Activated gamma-delta T cell treated with Interleukin-2 at 50 U/mL for 16 hours (primary cell): ENCODE measurements at places on chromosomes 2 and 18.

DNA sequence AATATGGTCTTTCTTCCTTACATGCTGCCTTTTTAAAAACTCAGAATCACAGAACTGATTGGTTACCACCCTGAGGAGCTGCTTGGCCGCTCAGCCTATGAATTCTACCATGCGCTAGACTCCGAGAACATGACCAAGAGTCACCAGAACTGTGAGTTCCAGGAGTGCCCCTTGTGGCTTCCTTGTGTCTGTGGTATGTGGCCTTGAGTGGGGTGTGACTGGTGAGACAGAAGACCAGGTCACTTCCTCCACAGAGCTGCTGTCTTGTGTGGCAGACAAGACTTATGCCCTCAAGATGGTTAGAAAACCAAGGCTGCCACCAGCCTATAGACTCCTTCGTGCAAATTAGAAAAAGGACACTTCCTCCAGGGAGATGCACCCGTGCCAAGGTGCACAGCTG lies 72.6 kb downstream of the EPAS1 start:
- no peak for DNase-seq

GRCh38 chr2:119431155-119431975 lies at the start of gene TMEM37:
Gene TMEM37 (plus strand): TSS chr2:119431854. CDS start chr2:119431904, 50 bp downstream.
- DNase-seq: peak; percentile 14

- DNase-seq: no peak
Observed at GRCh38 chr2:207812058-207812725, 42.5 kb upstream of the FZD5 start.

GRCh38 chr2:234388591-234388990 lies 108.3 kb downstream of the ARL4C start:
- no peak for DNase-seq

DNA sequence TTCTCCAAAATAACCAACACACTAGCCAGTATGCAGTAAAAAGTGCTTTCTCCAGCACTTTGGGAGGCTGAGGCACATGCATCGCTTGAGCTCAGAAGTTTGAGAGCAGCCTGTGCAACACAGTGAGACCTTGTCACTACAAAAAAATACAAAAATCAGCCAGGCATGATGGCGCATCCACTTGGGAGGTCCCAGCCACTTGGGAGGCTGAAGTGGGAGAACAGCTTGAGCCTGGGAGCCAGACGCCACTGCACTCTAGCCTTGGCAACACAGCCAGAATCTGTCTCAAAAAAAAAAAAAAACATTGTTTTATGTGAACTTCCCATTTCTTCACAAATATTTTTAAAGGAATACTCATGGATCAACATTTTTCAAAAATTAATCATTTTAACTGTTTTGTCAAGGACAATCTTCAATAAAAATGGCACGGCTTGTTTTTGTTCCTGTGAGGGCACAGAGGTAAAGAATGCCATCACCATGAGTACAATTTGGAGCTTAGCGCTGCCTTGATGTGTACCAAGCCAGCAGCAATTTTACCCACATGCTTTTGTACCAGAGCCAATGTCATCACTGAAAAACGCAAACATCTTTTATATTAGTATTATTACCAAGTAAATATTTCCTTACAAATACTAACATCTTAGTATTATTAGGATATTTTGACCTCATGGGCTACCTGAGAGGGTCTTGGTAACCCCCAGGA lies 26.7 kb downstream of the RAB1A start:
- DNase-seq: no peak

DNA sequence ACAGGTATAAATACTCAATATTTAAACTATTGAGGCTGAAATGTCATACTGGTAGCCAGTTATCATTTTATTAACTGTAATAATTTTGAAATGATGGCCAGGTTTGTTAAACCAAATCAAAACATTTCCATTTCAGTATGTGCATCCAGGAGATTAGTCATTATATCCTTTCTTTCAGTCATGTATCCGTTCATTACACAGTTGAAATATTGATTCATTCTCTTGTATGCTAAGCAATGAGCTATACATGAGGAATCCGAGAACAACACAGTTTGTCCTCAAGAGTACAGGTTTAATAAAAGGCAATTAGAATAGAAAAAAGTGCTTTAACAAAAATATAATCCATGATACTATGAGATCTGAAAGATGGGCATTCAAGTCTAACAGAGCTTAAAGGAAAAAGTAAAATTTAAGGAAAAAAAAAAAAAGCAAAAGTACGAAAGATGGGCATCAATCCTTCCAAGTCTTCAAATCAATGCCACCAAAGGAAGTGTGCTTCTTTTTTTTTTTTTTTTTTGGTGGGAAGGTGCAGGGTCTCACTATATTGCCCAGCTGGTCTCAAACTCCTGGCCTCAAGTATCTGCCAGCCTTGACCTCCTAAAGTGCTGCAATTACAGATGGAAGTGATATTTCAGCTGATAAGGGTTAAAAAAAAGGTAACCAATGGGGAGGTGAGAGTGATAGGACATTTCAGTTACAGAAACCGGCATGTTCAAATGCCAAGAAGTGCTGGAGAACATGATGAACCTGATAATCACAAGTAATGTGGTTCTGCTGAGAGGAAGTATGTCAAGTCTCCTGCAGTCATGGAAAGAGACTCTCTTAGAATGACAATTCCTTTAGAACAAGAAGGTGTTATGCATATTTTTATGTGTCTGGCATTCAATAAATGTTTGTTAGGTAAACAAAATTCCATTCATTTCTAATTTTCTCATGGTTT lies 35.8 kb downstream of the PUM2 start:
- DNase-seq: no peak

- DNase-seq: no peak
Observed at GRCh38 chr18:31998880-31999412, 19.7 kb upstream of the RNF125 start.

GRCh38 chr2:217722883-217723472 lies 279.8 kb downstream of the TNS1 start:
- no peak for DNase-seq

DNA sequence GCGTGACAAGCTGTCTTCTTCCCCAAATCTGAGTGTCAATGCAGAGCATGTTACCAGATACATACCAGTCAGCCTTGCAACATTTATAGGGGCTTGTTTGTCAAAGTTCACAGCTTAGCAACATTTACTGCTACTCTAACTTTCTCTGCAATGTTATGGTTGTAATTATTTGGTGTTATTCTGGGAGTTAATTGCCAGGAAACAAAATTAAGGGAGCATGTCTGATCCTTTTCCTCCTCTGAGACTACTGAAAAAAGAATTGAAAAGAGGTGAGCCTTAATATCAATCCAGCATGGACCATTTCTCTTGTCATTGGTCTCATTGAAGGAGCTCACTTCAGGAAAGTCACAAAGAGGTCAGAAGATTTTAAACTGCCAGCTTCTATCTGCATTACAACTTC lies 465.6 kb upstream of the LINC00305 start:
- no peak for DNase-seq

DNA sequence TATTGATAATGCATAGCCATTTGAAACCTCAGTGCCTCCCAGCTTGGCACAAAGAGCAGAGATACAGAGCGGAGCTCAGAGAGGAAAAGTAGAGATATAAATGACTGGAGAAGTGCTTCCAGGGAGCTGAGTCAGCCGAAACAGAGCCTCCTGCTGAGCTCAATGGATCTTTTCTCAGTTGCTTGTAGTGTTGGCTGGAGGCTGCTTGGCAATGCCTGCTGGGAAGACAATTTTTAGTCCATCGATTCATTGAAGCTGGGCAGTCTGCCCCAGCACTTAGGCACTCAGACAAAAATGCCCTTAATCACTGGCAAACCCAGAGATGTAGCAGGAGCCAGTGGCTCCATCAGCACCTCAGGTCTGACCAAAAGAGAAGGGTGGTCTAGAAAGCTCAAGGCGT lies 81.3 kb upstream of the SETBP1 start:
- DNase-seq: no peak

DNA sequence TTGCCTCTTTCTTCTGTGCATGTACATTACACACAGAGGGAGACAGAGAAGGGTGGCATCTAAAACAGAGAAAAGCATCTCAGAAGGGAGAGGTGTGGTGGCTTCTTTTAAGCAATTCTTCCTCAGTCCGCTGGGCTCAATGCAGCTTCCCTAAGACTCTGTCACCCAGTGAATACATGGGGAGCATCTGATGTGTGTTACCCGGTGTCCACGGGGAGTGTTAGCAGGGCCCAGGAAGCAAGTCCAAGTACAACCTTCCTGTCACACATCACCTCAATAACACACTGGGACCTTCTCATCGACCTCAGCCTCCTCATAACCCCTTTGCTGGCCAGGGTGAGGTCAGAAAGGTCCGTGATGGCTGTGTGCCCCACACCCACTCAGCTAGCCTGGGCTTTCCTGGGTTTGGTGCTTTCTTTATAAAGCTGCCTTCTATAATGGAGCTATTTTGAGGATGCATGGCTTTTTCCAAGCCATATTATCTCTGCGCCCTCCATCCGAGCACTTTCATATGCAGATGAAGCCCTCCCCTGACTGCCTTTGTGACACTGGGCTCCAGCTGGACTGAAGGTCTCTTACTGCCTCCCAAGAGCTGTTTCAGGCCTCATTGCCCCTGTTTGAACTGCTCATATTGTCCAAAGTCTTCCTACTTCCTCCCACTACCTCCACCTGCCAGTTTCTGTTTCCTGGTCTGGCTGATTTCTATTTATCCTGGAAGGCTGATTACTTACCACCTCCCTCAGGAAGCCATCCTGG lies 21.4 kb downstream of the TNFRSF11A start:
- no peak for DNase-seq

GRCh38 chr2:120109186-120110061 lies 96.5 kb downstream of the EPB41L5 start:
- DNase-seq: no peak

- no peak for DNase-seq
Observed at GRCh38 chr18:76518860-76519538, 24.0 kb upstream of the ZNF516 start.

DNA sequence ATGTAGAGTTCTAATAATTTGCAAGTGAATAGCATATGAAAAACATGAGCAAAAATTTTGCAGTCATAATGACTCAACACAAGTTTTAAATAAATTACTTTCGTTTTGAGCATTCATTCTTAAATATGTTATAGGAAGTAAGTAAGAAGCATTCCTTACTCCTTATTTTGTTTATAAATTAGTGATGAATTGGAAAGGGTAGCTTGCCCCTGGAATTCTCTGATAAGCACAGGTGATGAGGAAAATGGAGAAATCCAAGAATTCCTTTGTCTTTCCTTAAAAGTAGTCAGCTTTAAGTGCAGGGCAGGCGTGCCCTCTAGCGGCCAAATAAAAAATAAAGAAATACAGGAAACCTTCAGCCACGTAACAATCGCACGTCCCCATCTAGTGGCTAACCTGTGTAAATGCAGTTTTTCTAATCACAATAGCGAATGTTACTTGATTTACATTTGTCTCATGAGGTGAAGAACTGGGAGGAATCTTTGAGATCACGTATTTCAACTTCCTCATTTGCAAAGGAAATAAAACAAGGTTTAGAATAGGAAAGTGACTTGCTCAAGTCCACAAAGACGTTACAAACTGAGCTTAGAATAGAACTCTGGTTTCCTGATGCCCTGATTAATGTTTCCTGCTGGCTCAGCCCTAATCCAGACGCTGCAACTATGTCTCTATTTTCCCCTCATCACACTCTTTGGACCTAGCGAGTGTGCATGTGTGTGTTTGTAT lies 47.2 kb upstream of the ZNG1B start:
- peak; percentile 42 for DNase-seq

- no peak for DNase-seq
Observed at GRCh38 chr2:164496881-164497280, 124.4 kb downstream of the GRB14 start.

- DNase-seq: no peak
Observed at GRCh38 chr2:134235510-134236144, 18.2 kb upstream of the MGAT5 start.

- no peak for DNase-seq
Observed at GRCh38 chr2:235979753-235980435, 188.3 kb downstream of the GBX2 start.

- DNase-seq: no peak
Observed at GRCh38 chr2:71150082-71150816, 19.8 kb downstream of the MPHOSPH10 start.

- no peak for DNase-seq
Observed at GRCh38 chr18:22667616-22668422, 250.1 kb upstream of the CTAGE1 start.

- DNase-seq: no peak
Observed at GRCh38 chr18:62324181-62324828, 805 bp upstream of the TNFRSF11A start.

- no peak for DNase-seq
Observed at GRCh38 chr2:134532537-134532936, 186.3 kb downstream of the TMEM163 start.

DNA sequence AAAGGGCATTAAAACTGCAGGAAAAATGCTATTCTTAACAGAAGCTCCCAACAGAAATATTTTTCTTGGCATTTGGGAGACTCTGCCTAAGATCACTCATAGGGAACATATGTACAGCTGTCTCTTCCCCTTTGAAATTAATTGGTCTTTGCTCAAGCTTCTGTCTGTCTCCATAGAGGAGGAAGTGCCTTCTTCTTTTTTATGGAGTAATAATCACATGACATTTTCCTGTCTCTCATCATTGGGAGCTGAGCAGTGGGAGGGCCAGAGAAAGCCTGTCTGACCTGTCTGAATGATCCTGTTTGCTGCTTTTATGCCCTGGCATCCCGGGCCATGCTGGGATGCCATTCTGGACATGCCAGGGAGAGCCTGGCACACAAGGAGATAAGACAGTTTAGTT lies 145.6 kb downstream of the AQP4 start:
- no peak for DNase-seq

GRCh38 chr18:44682871-44683221 lies 2.2 kb downstream of the SETBP1 start:
- no peak for DNase-seq

- DNase-seq: no peak
Observed at GRCh38 chr2:23567161-23567756, 182.3 kb downstream of the KLHL29 start.

- no peak for DNase-seq
Observed at GRCh38 chr18:69951182-69951581, 3.5 kb upstream of the CD226 start.

- no peak for DNase-seq
Observed at GRCh38 chr2:165899311-165899710, 54.3 kb downstream of the TTC21B start.

GRCh38 chr2:25400169-25400568 lies 58.4 kb upstream of the DNMT3A start:
- DNase-seq: no peak

DNA sequence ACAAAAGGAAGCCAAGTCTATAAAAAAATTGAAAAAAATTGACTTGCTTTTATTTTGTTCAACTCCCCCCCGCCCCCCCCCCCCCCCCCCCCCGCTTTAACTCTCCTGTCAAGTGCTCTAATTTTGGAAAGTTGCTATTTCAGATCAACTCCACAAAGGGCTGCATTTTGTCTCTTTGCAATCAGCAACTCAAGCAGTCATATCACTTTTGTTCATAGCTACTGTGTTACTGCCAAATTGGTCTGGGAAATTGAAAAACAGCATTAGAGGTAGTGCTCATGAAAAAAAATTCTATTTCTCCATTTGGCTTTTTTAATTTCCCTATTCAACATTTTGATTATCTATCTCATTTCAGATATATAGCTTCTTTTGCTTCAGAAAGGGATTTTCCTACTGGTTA lies 531.8 kb downstream of the LRP1B start:
- DNase-seq: no peak
